Upper lobe of left lung (tissue), 6 donors: ENCODE measurements at places on chromosomes 12 and 14. TPM values are rescaled to one million over a fixed set of nuclear protein-coding genes. Genes with fewer than 3 reads are reported as not detected.
A peak's percentile ranks its signal among the peaks of the same experiment; 100 is the strongest.

DNA sequence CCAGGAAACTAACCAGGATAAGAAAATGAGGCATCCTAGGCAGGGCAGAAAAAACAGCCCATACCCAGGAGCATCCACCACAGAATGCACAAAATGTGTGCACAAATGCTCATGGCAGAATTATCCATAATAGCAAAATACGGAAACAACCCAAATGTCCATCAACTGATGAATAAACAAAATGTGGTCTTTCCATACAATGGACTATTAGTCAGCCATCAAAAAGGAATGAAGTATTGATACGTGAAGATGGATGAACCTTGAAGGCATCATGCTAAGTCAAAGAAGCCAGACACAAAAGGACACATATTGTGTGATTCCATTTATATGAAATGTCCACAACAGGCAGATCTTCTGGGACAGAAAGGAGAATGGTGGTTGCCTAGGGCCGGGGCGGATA, 19.1 kb downstream of the HRK start:
- H3K27ac ChIP-seq: no peak overlapping the region
- no peaks in the 10 kb centered on the region for H3K36me3 ChIP-seq
- H3K4me1 ChIP-seq: no peaks in the 10 kb centered on the region
- H3K27me3 ChIP-seq: no peaks in the 10 kb centered on the region

GRCh38 chr14:76917745-76918255, 91.6 kb downstream of the LRRC74A start:
- H3K36me3 ChIP-seq: no peaks in the 10 kb centered on the region
- peaks cover 62% of the 10 kb centered on the region for H3K4me1 ChIP-seq
- H3K4me3 ChIP-seq: no peak overlapping the region
- peak; percentile 75 for DNase-seq
- H3K27me3 ChIP-seq: no peaks in the 10 kb centered on the region

DNA sequence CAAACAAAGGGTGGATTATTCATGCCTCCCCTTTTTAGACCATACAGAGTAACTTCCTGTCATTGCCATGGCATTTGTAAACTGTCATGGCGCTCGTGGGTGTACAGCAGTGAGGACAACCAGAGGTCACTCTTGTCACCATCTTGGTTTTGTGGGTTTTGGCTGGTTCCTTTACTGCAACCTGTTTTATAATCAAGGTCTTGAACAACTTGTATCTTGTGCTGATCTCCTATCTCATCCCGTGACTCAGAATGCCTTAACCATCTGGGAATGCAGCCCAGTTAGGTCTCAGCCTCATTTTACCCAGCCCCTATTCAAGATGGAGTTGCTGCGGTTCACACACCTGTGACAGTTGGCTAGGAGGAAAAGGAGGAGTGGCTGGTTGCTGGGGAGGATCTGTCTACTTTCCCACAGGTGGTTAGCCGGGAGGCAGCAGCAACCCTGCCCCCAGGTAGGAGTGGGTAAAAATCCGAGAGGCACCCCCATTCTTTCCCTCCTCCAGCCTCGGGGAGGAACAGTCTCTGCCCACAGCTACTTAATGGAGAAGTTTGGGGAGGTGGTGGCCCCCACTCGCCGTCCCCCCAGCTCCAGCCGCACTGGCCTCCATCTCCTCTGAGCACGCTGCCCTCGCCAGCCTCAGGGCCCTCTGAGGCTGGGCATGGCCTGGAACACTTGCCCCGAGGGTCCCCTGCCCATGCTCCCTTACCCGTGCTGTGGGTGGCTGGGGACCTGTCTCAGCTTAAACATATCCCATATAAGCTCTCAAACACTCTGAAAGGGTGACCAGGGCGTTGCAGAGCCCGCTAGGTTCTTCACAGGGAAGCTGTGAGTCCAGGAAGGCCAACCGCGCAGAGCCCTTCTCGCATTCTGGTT, 41.7 kb downstream of the SMIM41 start:
- peaks cover 57% of the 10 kb centered on the region for H3K4me1 ChIP-seq
- H3K27ac ChIP-seq: peak overlapping the region; percentile 61
- peak; percentile 56 for DNase-seq
- no peak overlapping the region for H3K4me3 ChIP-seq
- no peaks in the 10 kb centered on the region for H3K36me3 ChIP-seq

DNA sequence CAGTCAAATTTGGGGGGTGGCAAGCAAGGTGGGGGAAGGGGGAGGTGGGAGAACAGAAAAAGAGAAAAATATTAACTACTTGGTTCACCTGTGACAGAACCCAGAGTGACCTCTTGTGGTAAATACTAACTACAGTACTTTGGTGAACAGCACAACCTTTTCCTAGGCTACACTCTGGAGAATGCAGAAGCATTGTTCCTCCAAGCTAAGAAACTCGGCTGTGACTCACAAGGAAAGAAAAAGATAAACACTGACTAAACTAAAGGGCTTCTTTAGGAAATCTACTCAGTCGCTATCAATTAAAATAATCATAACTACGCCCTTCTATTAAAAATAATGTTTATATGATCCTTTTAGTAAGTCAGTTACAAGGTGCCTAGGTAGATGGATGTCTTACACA, 5.4 kb downstream of the KCNH5 start:
- no peak overlapping the region for H3K4me3 ChIP-seq
- H3K27me3 ChIP-seq: peaks cover 4% of the 10 kb centered on the region
- DNase-seq: no peak
- H3K4me1 ChIP-seq: no peaks in the 10 kb centered on the region

Gene SARNP
- total RNA-seq: 39.1 TPM

Gene RD3L
- not detected for total RNA-seq

Gene CCDC175
- total RNA-seq: not detected
